ENCODE measurements at places on chromosomes 3 and 15.

GRCh38 chr3:168087539-168087938 lies 8.2 kb downstream of the GOLIM4 start:
- no peak for DNase-seq

DNA sequence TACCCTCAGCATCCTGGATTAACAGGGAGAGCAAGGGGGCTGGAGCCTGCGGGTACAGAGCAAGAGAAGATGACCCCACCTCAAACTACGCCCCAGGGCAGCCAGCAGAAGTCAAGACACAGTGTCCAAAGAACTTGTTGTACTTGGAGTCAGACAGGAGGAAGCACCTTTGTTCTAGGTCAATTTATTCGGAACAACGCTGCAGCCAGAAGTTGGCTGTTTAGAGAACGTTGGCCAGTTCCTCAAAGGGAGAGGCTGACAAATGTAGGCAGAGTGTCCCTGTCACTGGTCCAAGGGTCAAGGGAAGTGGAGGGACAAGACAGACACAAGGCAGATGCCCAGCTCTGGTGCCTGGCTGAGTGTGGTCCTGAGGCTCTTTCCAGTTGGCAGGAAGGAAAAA lies 32.1 kb upstream of the PIAS1 start:
- no peak for DNase-seq

DNA sequence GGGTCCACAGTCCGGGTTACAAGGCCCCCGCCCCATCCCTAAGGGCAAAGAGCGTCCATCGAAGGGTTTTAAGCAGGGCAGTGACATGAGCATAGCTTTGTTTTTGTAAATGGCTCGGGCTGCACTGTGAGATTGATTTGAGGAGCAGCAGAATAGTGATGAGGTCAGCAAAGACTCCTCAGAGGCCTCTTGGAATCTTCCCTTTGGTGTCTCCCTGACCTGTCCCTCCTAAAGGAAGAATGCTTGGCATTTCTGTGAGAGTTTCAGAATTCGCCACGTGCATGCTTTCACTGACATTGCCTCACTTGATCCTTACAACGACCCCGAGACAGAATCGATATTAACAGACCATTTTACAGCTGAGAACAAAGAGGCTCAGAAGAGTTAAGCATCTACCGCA lies 20.3 kb downstream of the LAMP3 start:
- DNase-seq, result no peak

GRCh38 chr3:55543181-55543614 lies 56.1 kb upstream of the WNT5A start:
- no peak for DNase-seq

GRCh38 chr3:169510693-169511010 lies 152.9 kb downstream of the MECOM start:
- DNase-seq, result no peak

- DNase-seq, result no peak
Measured at GRCh38 chr15:74316141-74316540, 51.3 kb downstream of the CYP11A1 start.

- DNase-seq, result no peak
Measured at GRCh38 chr3:194200422-194201081, 64.6 kb downstream of the HES1 start.

DNA sequence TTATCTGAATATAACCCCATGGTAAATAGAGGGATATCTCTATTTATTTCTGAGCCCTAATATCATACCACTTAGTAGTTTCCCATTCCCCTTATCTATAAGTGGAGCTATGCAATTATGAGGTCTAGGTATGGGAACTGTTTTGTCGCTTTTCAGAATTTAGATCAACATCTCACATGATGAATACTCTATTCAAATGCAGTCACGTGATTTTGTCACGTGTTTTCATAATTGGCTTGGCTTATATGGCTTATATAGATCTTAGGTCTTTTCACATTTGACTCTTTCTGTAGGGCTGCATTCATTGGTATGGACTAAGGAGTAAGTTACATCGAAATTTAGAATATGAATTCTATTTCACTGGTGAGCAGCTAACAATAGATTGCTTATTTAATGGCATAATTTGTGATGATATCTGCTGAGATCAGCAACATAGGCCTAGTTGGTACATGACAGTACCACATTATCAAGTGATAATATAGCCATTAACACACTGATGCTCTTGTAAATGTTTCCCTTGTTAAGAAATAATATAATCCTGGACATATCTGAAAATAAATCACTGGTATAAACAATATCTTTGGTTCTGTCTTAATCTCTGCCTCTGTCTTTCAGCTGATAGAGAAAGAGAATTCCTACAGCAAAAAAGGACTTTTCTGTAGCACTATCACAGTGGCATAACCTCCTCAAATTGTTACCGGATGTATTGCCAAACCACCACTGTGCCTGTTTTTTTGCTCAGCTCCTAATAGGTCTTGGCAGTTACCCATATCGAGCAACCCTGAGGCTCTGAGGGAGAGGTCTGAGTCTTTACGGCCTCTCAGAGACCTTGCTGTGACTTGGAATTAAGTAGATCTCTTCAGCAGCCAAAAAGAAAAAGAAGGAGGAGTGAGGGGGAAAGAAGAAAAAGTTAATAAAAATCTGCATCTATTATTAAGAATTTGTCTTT lies 357.1 kb downstream of the ZPLD1 start:
- no peak for DNase-seq

DNA sequence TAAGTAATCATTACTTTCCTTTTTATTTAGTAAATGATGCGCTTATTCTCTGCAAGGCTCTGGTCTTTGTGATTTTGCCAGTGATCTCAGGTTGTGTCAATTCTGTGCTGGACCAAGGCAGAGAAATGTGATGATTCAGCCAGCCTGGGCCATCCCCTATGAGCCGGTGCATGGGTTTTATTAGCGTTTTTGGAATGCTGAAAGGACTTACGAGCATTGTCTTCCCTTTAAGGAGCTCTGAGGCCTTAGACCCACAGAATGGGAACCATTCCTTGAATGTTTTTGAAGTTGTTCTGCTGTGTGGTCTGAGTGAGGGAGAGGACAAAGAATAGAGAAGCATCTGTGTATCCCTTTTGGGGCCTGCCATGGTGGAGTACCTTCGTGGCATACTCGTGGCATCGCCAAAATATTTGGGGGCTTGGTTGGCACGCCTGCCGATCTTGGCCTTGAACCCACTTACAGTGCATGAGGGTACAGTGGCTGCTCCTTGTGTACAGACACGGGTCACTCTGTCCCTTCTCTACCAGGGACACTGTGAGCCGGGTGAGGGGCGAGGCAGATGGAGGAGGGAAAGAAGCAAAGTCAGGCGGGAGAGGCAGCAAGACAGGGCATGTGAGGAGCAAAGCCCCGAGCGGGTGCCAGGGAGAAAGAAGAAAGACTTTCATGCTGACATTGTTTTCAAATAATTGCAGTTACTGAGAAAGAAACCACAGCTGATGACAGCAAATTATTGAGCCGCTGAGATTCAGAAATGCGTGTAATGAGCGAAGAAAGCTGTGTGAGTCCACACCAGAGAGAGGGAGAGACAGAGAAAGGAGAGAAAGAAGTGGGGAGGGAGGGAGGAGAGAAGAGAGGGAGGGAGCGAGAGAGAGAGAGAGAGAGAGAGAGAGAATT lies 269.4 kb upstream of the RGMA start:
- no peak for DNase-seq

DNA sequence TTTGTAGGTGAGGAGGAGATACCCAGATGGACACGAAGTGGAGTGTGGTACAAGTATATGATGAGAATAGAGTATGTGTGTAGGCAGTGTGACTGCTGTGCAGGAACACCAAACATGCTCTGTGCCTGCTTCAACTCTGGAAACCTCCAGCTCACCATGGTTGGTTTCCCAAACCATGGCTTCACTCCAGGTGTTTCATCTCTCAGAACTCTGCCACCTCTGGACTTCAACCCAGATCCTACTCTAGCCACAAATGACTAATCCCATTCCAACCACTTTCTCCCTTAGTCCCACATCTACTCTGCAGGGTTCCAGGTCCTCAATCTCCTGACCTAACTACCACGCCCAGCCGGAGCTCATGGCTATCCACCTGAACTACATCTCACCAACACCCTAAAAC lies 102.1 kb downstream of the RYK start:
- no peak for DNase-seq

DNA sequence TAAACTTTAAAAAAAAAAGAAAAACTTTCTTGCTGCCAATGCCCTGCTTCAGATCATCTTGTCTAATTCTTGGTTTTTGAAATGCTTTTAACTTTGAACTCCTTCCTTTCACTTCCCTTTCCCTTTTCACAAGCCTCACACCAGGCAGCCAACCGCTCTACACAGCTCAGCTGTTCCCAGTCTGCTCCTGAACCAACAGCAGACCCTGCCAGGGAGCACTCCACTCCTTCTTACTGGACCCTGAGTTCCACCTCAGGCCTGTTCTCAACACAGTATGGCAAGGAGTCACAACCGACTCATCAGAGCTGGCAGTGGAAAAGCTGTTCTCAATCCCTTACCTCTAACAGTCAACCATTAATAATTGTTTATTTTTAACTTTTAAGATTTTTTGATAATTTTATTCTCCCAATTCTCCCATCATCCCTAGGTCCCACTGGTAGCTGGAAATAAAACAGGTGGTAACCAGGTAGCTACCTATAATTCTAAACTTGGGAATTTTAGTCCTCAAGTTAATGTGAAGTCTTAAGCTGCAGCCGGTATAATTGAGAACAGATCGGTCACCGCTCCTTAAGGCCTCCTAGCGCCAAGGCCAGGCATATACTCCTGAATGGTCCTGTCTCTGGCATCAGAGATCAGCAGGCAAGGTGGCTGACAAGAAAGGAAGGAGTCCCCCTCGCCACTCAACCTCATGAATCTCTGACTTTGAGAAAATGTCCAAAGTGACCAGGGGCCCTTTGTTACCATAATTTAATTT lies 43.9 kb downstream of the BOC start:
- DNase-seq, result no peak

- DNase-seq, result no peak
Measured at GRCh38 chr15:46309914-46310313, 675.1 kb downstream of the SQOR start.

- DNase-seq, result no peak
Measured at GRCh38 chr3:94110854-94111253, 48.0 kb downstream of the NSUN3 start.

DNA sequence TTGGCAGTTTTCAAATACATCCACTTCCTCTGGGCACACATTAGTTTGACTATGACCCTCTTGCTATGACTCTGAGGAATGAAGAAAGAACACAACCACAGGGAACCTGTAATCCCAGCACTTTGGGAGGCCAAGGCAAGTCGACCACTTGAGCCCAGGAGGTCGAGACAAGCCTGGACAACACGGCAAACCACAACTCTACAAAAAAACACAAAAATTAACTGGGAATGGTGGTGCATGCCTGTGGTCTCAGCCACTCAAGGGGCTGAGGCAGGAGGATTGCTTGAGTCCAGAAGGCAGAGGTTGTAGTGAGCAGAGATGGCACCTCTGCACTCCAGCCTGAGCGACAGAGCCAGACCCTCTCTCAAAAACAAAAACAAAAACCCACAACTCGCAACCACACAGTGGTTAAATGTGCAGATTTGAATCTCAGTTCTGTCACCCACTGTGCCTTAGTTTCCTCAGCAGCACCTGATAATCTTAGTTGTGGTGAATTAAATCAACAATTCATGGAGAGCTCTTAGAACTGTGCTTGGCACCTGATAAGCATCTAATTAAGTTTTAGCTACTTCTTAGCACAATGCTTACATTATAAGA lies 65.7 kb downstream of the MYLK start:
- DNase-seq, result no peak

DNA sequence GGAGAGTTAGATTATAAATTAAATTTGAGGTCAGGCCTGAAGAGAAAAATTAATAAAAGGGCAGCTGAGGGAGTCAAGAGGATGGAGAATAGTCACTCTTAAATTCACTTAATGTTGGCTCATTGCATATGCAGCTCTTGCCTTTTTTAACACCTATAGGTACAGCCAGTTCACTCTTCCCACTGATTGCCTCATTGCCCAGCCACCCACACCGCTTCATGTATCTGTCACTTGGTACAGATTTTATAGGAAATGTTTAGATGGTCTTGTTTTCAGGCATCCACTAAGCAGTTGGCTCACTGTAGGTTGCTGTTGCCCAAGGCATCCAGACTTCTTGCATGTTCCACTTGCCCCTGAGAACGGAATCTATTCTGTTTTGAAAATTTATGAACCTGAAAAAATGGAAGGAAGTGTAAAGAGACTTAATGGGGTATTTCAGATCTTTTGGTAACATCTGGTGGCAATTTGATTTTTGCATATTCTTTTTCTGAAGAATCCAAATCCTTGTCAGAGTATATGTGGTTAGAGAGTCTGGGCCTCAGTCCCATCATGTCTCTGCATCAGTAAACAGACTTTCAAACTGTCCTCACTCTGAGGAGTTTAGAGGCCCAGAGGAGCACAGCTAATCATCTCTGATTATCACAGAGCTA lies 151.9 kb downstream of the RBPMS2 start:
- DNase-seq, result no peak

DNA sequence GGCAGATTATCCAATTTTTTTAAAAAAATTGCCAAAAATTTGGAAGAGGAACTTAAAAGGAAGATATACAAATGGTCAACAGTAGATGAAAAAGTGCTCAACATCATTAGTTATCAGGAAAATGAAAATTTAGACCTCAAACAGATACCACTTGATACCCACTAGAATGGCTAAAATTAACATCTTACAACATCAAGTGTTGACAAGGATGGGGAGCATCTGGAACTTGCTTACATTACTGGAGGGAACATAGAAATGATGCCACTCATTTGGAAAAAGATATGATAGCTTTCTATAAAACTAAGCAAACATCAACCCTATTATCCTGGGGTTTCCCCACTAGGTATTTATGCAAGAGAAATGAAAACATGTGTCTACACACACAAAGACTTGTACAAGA lies 284.5 kb upstream of the CHRNA7 start:
- no peak for DNase-seq

- DNase-seq, result no peak
Measured at GRCh38 chr3:22117751-22118346, 366.8 kb upstream of the ZNF385D start.

DNA sequence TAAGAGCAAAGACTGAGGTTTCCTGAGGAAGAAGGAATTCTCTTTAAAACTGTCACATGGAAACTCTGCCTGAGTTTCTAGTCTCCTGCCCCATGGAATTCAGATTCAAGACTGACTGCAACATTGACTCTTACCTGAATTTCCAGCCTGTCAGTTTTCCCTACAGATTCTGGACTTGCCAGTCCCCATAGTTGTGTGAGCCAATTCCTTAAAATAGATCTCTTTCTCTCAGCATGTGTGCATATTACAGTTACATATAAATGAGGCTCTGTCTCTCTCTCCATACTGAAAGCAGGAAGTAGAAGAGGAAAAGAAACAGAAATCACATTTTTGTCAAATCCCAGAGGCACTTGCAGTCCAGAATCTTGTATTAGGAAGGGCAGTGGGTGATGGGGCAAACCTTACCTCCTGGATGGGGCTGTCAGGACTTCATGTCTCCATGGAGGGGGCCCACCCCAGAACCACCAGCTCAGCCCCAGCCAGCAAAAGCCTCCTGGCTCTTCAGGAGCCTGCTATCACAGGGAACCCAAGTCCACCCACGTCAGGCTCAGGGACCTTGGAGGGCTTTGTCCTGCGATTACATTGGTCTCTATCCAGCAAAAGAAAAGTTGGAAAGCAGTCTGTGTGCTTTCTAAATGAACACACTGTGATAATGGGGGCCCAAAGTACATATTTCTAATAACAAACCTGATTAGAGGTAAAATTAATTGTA lies 18.8 kb upstream of the GOLGA8J start:
- DNase-seq, result no peak

All from stimulated activated CD4-positive, alpha-beta T cell treated with anti-CD3 and anti-CD28 coated beads, Interleukin-15, amount 100 ng/mL, for 1 hour (primary cell).